ENCODE measurements at places on chromosomes 2 and 18.

DNA sequence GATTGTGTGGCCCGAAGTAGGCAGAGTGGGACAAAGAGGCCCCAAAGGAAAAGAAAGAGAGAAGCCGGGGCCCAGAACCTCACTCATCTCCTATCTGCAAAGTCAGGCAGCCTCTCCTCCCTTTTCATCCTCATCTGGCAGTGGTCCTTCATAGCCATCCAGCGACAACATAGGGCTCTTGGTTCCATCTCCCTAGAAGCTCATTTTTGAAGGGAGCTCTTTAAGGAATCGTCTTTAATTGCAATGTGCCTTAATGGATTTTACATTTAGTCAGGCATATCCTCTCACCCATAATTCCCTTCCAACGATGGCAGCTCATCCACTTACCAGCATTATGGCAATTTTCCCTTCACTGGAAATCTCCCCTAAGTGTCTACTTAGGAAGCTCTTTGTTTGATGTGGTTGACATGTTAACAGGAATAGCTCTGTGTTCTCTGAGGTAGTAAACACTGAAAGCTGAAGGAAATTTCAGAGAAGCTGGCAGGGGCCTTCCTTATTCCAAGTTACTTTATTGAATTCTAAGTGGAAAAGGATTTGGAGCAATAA lies 780.6 kb downstream of the TSN start:
- DNase-seq: no peak

- DNase-seq: no peak
Observed at GRCh38 chr2:160940699-160941098, 219.5 kb upstream of the TANK start.

DNA sequence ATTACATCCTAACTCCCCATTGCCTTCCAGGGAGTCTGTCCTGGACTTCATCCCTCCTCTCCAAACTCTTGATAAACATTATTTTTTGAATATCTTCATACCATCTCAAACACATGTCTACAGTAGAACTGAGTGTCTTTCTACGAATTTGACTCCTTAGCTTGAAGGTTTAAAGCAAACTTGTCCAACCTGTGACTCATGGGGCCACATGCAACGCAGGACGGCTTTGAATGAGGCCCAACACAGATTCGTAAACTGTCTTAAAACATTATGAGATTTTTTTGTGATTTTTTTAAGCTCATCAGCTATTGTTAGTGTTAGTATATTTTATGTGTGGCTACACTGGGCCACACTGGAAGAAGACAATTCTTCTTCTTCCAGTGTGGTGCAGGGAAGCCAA lies 98.1 kb downstream of the PARD3B start:
- no peak for DNase-seq

- DNase-seq: no peak
Observed at GRCh38 chr2:142952018-142952417, 74.6 kb downstream of the KYNU start.

- DNase-seq: no peak
Observed at GRCh38 chr2:105834931-105835330, 90.2 kb downstream of the NCK2 start.

- DNase-seq: no peak
Observed at GRCh38 chr2:164430166-164430783, 191.0 kb downstream of the GRB14 start.
